Neural progenitor cell (in vitro differentiated cells): ENCODE measurements at places on chromosomes 1 and 21. TPM values are rescaled to one million over a fixed set of nuclear protein-coding genes. Genes with fewer than 3 reads are reported as not detected.
A peak's percentile ranks its signal among the peaks of the same experiment; 100 is the strongest.

The TMPRSS15 gene
- total RNA-seq = not detected in 2 replicates

The UTS2 gene
- not detected in 2 replicates for total RNA-seq

The PPIAL4G gene
- total RNA-seq = 0.03 and 0.09 TPM in 2 replicates

DNA sequence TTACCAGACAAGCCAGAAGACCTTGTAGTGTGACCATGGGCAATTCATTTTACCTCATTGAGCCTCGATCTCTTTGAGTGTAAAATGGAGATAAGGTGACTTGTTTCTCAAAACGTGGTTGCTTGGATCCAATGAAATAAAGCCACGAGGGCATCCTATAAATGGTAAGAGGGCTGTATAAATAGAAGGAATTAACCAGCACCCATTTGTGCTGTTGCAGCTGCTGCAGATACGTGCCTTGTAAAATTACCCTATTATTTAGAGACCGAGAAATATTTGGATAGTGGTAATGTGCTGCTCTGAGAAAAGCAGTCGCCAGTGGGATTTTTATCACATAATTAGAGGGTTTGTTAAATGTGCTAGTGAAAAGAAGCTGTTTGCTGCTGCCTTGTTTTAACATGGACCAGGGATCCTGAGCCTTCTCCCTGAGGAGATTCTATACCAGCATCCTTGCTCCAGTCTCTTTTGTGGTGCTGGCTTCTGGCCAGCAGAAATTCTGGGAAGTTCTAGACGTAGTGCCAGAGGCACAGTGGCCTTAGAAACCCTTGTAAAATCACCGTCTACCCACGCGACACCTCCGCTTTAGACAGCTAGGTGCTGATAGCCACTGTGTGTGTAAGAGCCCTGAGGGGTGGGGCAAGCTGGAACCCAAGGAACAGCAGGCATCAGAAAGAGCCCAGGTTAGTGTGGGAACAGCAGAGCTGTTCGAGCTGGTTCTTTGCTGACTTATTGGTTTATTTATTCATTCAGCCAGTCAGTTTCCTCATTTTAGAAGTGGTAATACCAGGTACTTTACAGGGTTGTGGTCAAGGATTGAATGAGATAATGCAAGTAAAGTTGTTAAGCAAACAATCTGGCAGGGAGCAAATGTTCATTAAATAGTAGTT, 137.5 kb downstream of the NOS1AP start:
- H3K36me3 ChIP-seq = no peaks in the 10 kb centered on the region
- no peak overlapping the region for H3K4me3 ChIP-seq
- no peak overlapping the region for H3K27ac ChIP-seq
- peaks cover 18% of the 10 kb centered on the region for H3K4me1 ChIP-seq
- no peaks in the 10 kb centered on the region for H3K27me3 ChIP-seq

- no peaks in the 10 kb centered on the region for H3K4me1 ChIP-seq
- H3K36me3 ChIP-seq = no peaks in the 10 kb centered on the region
- no peak overlapping the region for H3K27ac ChIP-seq
- H3K27me3 ChIP-seq = no peaks in the 10 kb centered on the region
These were observed 34.8 kb upstream of the DUSP10 start for GRCh38 chr1:221776495-221777301.

- no peak overlapping the region for H3K4me3 ChIP-seq
- no peaks in the 10 kb centered on the region for H3K27me3 ChIP-seq
- no peaks in the 10 kb centered on the region for H3K36me3 ChIP-seq
- no peak for DNase-seq
- H3K4me1 ChIP-seq = peaks cover 42% of the 10 kb centered on the region
- H3K27ac ChIP-seq = no peak overlapping the region
These were observed 10.3 kb upstream of the PODN start for GRCh38 chr1:53051676-53052075.

GRCh38 chr1:81505831-81506230, 294.9 kb upstream of the ADGRL2 start:
- no peak for DNase-seq
- peaks cover 19% of the 10 kb centered on the region for H3K4me1 ChIP-seq
- H3K36me3 ChIP-seq = no peaks in the 10 kb centered on the region

DNA sequence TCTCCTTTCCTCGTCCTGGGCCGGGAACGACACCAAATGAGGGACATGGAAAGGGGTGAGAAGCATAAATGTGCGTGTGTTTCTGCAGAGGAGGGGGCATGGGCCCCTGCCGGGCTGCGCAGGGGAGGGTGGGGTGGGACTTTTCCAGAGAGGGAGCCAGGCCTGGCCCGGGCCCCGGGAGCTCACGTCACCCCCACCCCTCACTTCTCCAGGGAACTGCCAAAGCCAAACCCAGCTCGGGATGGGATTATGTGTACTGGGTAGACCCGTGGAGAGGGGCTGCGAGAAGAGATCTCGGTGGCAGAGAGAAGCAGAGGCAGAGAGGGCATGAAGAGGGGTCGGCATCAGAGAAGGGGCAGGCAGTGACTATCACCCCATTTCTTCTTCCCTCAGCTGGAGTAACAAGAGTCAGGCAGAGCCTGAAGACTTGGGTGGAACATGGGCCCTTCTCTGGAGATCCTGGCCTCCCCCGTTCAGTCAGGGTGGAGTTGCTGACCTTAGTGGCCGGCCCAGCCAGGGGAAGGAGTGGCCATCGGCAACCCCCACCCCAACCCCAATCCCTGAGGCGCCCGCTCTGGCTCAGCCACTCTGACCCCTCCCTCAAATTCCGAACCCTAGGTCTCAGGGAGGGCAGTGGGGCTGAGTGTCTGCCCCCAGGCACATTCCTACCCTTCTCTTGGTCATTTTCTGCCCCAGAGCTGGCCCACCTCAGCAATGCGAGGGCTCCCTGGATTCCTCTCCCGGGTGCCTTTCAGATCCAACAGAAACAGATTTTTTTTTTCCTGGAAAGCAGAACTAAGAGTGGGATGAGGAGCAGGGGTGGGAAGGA, 1.2 kb downstream of the ADAMTSL4 start:
- peaks cover 13% of the 10 kb centered on the region for H3K4me1 ChIP-seq
- no peaks in the 10 kb centered on the region for H3K36me3 ChIP-seq
- no peak overlapping the region for H3K27ac ChIP-seq

DNA sequence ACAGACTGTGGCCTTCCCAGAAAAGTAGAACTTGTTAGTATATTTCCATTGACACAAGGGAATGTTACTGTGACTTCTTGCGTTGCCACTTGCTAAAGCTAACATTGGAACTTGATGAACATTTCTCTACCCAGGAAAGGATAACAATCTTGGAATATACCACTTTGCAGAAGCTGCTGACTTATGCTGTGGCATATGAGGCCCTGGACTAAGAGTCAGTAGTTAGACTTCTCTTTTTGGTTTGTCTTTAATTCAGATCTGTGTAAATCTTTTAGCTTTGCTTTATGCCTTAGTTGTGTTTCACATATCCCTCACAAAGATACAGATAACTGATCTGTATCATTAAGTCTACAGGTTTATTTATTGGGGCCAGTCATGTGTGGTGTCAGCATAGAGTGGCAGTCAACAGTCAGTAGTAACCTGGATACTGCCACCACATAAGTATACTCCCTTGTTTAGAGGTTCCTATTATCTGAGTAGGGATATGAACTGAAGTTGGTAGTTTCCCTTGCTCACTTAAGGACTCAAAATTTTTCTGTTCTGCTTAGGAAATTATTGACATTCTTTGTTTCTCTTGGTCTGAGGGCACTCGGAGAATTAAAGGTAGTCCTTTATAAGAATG, 14.7 kb downstream of the RNF2 start:
- no peaks in the 10 kb centered on the region for H3K27me3 ChIP-seq
- H3K4me3 ChIP-seq = no peak overlapping the region
- H3K36me3 ChIP-seq = no peaks in the 10 kb centered on the region
- no peak for DNase-seq
- H3K27ac ChIP-seq = no peak overlapping the region
- H3K4me1 ChIP-seq = peaks cover 14% of the 10 kb centered on the region

DNA sequence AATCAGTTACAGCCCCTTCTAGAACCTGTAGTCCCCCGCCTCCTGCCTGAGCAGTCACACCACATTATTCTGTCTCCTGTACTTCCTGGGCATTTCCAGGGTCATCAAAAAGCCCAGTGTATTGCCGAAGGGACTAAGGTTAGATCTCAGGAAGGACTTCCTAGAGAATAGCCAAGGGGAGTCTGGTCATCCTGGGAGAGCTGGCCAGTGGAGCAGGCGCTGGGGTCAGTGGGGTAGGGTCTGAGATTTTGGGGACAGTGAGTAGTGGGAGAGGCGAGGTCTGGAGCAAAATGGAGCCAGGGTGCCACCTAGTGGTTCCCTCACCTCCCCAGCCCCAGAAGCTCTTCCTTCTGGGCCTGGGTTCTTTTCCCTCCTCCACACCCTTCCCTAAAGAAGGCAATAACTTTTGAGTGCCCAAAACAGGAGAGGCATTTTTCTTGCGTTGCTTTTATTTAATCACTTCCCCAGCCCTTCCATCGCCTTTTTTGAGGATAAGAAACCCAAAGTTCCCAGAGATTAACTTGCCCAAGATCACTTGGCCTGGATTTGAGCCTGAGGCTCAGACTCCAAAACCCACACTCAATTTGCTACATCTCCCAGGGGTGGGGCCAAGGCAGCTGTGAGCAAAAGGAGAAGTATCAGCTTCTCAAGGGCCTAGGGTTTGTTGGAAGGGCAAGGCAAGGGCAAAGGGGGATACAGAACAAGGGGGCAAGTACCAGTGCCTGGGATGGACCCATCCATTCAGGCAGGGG, 7.3 kb upstream of the PMVK start:
- H3K27ac ChIP-seq = peak overlapping the region; percentile 26
- H3K4me1 ChIP-seq = peaks cover 20% of the 10 kb centered on the region
- no peak overlapping the region for H3K4me3 ChIP-seq
- H3K27me3 ChIP-seq = no peaks in the 10 kb centered on the region
- DNase-seq = peak; percentile 70

- no peak within 1 kb of the TSS for H3K4me3 ChIP-seq
- H3K4me1 ChIP-seq = no peaks in the 10 kb centered on the region
- no peak within 1 kb of the TSS for H3K27ac ChIP-seq
- DNase-seq = no peak
These were observed at the start of gene SELP for GRCh38 chr1:169630006-169630405. TSS of gene SELP (minus strand) at chr1:169630124. CDS start at chr1:169630074, 50 bp downstream.

- no peak overlapping the region for H3K27ac ChIP-seq
- H3K27me3 ChIP-seq = no peaks in the 10 kb centered on the region
- no peak for DNase-seq
- H3K4me1 ChIP-seq = peaks cover 37% of the 10 kb centered on the region
These were observed 7.7 kb downstream of the EPHX1 start for GRCh38 chr1:225817611-225818061.
